ENCODE measurements at places on chromosomes 13 and 19.

DNA sequence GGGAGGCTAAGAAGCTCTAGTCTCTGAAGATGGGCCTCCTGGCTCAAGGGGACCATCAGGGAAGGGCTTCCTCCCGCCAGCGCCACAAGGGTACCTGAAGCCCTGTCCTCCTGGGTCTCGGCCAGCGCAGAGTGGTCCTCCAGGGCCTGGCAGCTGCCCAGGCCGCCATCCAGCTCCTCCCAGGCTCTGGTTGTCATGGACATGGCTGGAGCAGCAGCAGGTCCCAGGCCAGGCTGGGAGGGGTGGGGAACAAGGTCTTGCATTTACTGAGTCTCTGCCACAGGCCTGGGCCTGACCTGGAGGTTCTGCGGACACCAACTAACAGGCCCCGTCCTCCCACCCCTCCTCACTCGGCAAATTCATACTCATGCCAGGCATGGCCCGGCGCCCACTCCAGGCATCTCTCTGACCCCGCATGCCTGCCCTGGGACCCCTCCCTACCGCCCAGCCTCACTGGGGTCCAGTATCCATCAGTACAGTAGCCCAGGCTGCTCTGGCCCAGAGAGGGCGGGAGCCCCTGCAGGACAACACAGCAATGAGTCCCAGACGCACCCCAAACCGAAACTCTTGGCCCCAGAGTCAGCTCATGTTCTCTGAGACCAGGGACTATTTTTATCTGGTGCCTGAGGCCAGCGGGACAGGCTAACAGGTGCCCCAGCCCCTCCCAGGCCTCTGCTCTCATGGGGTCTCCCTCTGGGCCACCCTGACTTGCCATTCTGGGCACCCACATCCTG lies 938 bp downstream of the JSRP1 start:
- no peak for DNase-seq

DNA sequence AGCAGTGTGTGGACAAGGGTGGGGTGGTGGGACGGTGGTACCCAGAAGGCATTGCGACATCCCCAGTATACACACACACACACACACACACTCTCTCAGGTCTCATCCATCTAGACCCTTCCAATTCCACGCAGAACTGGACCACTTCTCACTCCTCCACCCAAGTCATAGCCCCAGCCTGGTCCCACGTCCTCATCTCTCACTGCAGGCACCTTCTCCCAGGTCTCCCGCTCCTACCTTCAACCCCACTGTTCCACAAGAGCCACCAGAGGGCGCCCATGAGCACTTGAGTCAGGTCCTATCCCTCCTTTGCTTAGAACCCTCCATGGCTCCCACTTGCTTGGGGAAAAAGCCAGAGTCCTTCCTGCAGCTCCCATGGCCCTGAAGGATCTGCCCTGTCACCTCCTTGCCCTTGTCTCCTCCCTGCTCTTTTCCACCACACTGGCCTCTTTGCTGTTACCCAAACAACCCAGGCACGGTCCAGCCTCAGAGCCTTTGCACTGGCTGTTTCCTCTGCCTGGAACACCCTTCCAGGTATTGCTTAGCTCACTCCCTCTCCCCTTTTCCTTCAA lies 62.6 kb downstream of the IER2 start:
- peak; percentile 84 for DNase-seq

- no peak for DNase-seq
These were observed 5.5 kb downstream of the SLC7A1 start for GRCh38 chr13:29589967-29590366.

GRCh38 chr19:35395382-35396199 lies 24.7 kb downstream of the GPR42 start:
- no peak for DNase-seq

- no peak for DNase-seq
These were observed 27.1 kb upstream of the IGFL1 start for GRCh38 chr19:46202426-46202825.

DNA sequence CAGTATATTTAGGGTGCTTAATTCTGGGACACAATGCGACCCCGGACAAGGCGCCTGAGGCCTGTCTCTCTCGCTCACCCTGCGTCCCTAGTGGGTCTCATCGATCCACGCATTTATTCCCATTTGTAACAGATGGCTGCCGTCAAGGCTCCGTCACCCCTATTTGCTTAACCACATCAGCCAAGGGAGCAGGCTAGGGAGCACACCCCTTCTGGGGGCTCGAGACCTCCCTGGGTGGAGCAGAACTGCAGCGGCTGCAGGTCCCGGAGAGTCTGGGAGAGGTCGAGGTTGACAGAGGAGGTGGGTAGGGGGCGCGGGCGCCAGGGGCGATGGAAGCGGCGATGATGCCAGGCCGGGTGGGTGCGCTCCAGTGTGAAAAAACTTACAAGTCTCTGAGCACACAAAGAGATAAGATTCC lies 507 bp downstream of the ALG5 start:
- DNase-seq = peak; percentile 44

DNA sequence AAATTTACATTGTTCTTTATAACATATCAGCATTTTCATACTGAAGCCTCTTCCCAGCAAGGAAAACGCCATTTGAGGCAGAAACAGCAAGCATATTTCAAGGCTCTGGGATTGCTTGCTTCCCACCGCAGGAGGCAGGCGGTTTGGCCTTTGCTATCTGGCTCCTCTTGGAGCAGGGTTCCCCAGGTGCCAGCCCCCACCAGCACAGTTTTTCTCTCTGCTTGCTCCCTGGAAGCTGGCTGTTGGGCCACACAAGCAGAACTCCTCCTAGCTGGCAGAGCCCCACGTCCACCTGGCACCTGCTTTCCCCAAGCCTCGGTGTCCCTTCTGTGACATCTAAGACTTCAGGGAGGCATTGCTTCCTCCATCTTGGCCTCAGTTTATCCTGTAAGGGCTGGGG lies 16.7 kb downstream of the GATAD2A start:
- DNase-seq = no peak

All from activated T-cell treated with anti-CD3 and anti-CD28 coated beads, Interleukin-2, amount 50 U/mL, for 48 hours (primary cell).